ENCODE measurements at places on chromosomes 11 and 22.
A peak's percentile ranks its signal among the peaks of the same experiment; 100 is the strongest.

DNA sequence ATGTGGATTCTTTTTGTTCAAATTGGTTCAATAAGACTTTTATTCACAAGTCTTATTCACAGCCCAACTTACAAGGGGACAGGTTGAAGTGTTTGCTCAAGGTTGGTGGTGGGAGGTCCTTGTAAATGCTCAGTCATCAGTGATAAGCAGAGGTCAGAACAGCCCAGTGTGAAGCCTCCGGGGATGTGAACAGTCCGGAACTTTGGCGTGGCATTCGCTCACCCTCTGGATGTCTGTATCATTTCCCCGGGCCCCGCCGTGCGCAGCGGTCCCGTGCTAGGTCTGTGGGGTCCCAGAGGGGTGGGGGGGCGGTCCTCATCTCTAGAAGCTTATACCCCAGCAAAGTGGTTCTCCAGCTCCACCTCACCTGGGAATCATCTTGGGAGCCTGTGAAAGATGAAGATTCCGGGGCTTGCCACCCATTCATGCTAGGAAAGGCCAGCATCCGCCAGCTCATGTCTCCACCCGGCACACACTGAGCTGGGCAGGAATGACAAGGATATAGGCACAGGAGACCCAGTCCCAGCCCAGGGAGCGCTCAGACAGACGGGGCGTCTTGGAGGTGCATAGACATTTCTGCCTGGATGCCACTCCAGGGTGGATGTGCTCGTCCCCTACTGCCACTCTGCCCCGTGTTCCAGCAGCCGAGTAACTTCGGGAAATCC lies 327.5 kb downstream of the TBC1D22A start:
- no peak for DNase-seq

- DNase-seq: no peak
These were observed at the start of gene ZNF280A for GRCh38 chr22:22520020-22520656. Gene ZNF280A (minus strand): TSS chr22:22520270. CDS start chr22:22515630, 4,640 bp downstream.

- DNase-seq: no peak
These were observed 2.1 kb downstream of the PAMR1 start for GRCh38 chr11:35523331-35523768.

DNA sequence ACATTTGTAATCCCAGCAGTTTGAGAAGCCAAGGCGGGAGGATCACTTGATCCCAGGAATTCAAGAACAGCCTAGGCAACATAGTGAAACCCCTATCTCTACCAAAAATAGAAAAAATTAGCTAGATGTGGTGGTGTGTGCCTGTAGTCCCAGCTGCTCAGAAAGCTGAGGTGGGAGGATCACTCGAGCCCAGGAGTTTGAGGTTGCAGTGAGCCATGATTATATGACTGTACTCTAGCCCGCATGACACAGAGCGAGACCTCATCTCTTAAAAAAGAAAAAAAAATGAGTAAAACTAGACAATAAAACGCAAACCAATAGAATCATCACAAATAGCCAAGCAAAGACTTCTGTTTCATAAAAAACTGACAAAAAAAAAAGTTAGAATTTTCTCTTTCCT lies 21.8 kb downstream of the NUCB2 start:
- DNase-seq: peak; percentile 62

GRCh38 chr22:20208713-20209310 lies 58.0 kb upstream of the CCDC188 start:
- DNase-seq: no peak

- DNase-seq: no peak
These were observed 54.9 kb downstream of the ENDOD1 start for GRCh38 chr11:95144313-95145235.

DNA sequence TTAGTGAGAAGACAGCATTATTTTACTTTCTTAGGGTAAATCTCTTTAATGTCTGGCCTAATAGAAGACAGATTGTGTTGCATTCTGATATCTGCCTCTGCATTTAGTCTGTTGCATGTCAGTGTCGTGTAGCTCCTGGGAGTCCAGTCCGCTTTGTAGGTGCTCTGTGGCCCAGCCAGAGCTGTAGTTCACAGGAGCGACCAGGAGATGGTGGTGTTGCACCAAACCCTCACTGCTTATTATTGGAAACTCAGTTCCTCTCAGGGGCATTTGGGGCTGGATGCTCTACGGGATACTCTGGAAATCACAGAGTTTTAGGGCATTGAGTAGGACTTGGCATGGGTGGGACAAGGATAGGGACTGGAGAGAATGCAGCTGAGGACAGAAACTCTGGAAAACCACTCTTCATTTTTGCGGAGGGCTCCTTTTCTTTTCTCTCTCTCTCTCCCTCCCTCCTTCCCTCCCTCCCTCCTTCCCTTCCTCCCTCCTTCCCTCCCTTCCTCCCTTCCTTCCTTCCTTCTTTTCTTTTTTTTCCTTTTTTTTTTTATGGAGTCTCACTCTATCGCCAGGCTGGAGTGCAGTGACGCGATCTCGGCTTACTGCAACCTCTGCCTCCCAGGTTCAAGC lies 21.7 kb downstream of the MIAT start:
- DNase-seq: peak; percentile 50

GRCh38 chr11:129117595-129118350 lies 74.4 kb downstream of the ARHGAP32 start:
- no peak for DNase-seq

- DNase-seq: no peak
These were observed 13.6 kb downstream of the MAFF start for GRCh38 chr22:38215156-38216038.

GRCh38 chr11:82778776-82779175 lies 45.1 kb upstream of the FAM181B start:
- no peak for DNase-seq

GRCh38 chr11:111406091-111406490 lies 27.0 kb upstream of the POU2AF1 start:
- DNase-seq: no peak

- no peak for DNase-seq
These were observed 175.1 kb downstream of the FAT3 start for GRCh38 chr11:92399705-92400104.

DNA sequence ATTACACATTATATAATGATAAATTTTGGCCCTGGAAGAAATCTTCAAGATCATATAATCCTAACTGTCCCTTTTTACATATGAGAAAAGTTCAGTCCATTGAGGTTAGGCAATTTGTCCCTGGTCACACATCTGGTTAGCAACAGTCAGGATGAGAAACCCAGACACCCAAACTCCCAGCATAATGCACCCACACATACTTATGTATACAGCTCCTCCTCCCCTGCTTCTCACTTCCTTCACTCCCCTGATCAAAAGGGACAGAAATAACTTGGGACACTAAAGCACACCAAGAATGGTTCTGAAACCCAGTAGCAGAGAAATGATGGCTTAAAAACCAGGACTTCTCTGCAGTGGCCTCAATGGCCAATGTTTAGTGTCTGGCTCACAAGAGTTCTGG lies 11.1 kb downstream of the NUMA1 start:
- DNase-seq: no peak

- DNase-seq: no peak
These were observed 98.6 kb downstream of the KIAA1671 start for GRCh38 chr22:25051073-25051472.

DNA sequence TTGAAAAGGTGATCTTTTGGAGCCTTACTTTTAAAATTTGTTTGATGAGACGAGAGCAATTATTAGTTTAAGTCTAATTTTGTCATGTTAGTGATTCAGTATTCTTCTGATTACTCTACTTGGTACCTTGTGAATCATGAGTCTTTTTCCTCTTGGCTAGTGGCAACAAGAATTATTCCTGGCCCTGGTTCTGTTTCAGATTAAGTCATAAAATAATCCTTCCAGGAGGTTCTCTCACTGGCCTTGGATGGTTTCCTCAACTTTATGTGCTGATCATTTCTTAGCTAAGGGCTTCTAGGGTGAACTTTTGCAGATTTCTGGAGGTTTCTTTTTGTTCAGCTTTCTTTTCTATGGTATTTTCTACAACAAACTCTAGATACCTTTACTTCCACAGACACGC lies 741.8 kb upstream of the LUZP2 start:
- DNase-seq: no peak

- DNase-seq: no peak
These were observed 65.8 kb upstream of the MYOD1 start for GRCh38 chr11:17653611-17654010.

DNA sequence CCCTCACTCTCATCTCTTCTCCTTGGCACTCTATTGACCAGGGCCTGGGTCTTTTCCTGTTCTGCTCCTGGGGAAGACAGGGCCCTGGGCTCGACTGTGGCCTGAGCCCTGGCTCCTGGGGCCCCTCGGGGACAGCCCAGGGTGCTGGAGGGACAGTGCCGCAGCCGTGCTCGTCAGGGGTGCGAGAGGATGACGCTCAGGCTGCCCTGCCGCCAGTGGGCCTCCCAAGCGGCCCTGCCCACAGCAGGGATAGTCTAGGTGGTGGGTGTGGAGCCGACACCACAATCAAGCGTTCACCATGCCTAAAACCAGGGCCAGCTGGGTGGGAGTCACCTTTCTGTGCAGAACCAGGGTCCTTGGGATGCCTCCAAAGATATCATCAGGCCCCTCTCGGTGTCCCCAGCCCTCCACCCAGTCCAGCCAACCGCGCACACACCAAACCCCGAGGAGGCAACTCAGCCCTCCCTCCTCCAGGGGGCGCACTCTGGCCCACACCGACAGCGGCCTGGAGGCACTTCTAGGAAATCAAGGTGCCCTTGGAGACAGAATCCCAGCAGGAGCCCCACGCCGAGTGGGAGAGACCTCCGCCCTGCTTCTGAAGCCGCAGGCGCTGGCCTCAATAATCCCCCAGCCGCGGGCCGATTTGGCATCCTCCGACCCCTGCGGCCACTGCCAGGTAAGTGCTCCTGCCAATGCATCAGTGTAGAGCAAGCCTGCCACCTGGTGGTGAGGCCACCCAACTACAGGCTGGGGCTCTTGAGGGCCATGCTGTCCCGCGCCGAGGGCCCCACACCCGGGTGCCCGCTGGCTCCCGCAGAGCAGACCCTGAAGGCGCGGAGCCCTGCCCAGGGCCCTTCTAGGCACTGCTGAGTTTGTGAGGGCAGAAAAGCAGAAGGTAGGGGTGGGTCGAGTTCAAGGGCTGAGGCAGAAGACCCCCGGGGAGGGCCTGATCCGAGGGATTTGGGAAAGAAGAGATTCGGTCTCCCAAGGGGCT lies 496.4 kb downstream of the BUD13 start:
- peak; percentile 63 for DNase-seq

- no peak for DNase-seq
These were observed 58.5 kb downstream of the NXPE2 start for GRCh38 chr11:114736806-114737205.

DNA sequence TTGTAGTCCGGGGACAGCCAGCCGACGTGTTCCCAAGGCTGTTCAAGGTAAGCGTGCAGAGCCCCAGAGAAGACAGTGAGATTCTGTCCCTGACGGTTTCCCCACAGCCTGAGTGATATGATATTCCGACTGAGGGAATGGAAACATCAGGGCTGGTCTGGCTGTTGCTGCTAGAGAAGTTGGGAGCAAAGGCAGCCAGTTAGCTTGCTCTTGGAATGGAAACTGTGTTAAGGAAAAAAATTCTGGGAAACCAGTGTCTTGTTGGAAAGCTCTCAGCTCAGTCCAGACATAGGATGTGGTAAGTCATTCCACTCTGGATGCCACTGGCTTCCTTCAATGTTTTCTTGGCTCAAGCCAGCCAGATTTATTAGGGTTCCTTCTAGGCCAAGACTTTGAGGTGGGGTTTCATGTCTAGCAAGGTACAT lies 8.8 kb downstream of the CRY2 start:
- no peak for DNase-seq

DNA sequence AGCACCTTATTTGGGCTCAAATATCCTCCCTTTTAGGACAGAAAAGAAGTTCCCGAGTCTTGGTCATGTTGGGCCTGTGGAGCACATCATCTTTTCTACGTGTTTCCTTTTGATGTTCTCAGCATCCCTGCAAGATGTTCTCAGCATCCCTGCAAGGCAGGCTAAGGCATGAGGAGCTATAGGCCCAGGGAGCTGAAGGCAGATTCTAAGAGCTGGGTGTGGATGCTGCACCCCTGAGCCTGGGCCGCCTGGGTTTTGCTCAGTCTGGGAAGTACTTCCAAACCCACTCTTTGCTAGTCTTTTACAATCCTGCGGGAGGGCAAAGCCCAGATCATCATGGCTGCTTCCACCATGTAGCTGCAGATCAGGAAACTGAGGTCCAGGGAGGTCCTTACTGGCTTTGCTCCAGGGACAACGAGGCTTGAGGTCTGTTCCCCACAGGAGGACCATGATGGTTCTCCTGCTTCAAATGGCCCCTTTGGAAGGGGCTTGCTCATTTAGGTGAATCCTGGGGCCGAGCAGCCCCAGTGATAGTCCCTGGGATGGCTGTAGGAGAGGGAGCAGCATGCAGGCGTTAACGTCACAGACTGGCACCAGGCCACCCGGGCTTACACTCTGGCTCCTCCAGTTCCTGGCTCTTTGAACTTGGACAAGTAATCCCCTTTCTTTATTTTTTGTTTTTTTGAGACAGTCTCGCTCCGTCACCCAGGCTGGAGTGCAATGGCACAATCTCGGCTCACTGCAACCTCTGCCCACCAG lies 10.6 kb downstream of the LRRC75B start:
- no peak for DNase-seq

GRCh38 chr11:7569044-7569443 lies 55.2 kb downstream of the PPFIBP2 start:
- no peak for DNase-seq

GRCh38 chr11:132925825-132926469 lies 606.4 kb downstream of the OPCML start:
- no peak for DNase-seq

GRCh38 chr11:57172031-57172430 lies 9.7 kb upstream of the LRRC55 start:
- no peak for DNase-seq

GRCh38 chr22:49918911-49919881 lies 762 bp downstream of the CRELD2 start:
- no peak for DNase-seq

- DNase-seq: no peak
These were observed 61.0 kb upstream of the PLET1 start for GRCh38 chr11:112321501-112322172.

GRCh38 chr11:44774731-44775130 lies 48.0 kb downstream of the TSPAN18 start:
- DNase-seq: no peak

DNA sequence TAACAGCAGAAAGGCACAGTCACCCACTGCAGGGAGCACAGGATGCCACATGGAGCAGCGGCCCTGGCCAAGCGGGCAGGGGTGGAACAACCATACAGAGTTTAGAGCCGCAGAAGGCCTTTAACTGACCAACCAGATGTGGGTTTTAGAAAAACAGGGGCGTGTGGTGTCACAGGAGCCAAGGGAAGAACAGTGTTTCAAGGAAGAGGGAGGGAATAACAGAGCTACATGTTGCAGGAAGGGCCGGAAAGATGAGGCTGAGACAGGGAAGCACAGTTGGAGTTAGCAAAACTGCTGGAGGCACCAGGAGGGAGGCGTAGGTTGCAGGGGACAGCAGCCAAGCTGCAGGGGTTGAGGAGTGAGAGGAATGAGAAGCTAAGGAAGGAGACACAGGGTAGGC lies 7.8 kb upstream of the NAA40 start:
- no peak for DNase-seq
